A549 treated with GW870086 at 1 μM for 4 hours (cell line): ENCODE measurements at places on chromosomes 3 and 15. TPM values are rescaled to one million over a fixed set of nuclear protein-coding genes. Genes with fewer than 3 reads are reported as not detected.

Gene ZNF860
- 1.3 to 1.5 TPM (median 1.4 TPM) in 5 replicates for total RNA-seq

Gene ACTR8
- total RNA-seq, result 14.5 to 18.6 TPM (median 18.3 TPM) in 5 replicates

Gene TMEM212
- not detected in 5 replicates for total RNA-seq

Gene CCR2
- total RNA-seq, result not detected in 5 replicates

Gene SOX2
- 0.36 to 0.66 TPM (median 0.47 TPM) in 5 replicates for total RNA-seq
